ENCODE measurements at places on chromosomes 7 and 10. TPM values are rescaled to one million over a fixed set of nuclear protein-coding genes. Genes with fewer than 3 reads are reported as not detected.

GRCh38 chr7:40475681-40475982, 340.8 kb downstream of the SUGCT start:
- no peaks in the 10 kb centered on the region for H3K36me3 ChIP-seq
- no peak overlapping the region for H3K27ac ChIP-seq
- no peaks in the 10 kb centered on the region for H3K27me3 ChIP-seq
- H3K4me1 ChIP-seq: no peaks in the 10 kb centered on the region

DNA sequence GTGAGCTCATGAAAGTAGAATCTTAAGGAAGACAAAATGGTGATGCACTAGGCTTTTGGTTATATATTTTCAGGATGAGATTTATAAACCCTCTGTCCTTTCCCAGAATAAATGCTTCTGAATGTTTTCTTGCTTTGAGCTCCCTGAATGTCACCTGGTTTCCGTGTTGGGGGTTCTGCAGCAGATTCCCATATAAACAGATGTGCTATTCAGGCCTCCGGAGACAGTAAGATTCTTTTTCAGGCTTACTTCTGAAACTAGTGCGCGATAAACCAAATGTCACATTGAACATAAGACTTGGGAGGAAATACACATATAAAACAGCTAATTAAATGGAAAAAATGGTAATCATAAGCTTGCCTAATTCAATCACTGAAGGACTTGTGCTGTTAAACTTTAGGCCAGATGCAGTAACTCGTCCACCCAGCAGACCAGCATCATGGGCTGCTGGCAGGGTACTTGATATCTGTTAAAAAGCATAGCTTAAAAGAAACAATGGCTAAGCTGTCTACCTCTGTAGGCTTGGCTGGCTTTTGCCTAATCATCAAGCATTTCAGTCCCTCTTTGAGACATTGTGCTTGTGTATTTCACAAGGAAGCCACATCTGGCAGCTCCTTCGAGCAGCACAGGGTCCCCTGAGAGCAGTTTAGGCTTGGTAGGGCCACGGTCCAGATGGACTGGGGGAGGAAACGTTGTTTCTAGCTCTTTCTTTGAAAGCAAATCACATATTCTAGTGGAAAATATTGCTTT, 281.2 kb upstream of the KIAA1217 start:
- DNase-seq: no peak
- no peaks in the 10 kb centered on the region for H3K27me3 ChIP-seq
- no peaks in the 10 kb centered on the region for H3K36me3 ChIP-seq
- no peaks in the 10 kb centered on the region for H3K4me1 ChIP-seq
- H3K4me3 ChIP-seq: no peak overlapping the region

DNA sequence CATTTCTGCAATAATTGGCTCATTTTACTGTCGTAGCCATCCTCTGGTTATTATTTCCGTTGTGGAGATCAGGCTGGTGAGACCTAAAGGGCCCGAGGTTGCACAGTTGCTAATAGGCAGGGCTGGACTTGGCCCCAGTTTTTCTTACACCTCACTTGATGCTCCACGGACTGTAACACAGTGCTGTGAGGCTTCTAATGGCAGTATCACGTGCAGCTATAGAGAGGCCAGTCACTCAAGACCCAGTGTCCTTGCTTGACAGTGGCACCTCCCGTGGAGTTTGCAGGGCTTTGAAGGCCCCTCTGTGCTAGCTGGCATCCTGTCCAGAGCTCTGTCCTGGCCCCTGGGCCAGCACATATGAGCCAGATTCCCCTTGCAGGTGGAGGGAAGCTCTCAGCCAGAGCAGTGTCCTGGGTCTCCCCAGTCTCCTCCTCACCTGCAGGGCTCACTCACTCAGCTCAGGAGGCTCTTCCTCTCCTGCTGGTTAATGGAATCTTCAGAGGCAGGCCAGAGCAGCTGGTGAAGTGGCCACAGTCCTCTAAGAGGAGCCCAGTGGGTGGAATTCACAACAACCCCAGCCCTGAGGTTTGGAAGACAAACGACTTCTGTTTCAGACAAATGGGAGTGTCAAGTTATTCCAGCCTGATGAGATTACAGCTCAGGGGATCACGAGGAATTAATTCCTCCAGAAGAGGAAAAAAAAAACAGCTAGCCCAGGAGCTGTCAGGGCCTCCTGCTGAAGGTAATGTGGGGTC, 114.2 kb upstream of the FAM180A start:
- no peak overlapping the region for H3K27ac ChIP-seq
- no peak for DNase-seq
- H3K27me3 ChIP-seq: no peaks in the 10 kb centered on the region
- H3K36me3 ChIP-seq: no peaks in the 10 kb centered on the region
- no peak overlapping the region for H3K4me3 ChIP-seq

DNA sequence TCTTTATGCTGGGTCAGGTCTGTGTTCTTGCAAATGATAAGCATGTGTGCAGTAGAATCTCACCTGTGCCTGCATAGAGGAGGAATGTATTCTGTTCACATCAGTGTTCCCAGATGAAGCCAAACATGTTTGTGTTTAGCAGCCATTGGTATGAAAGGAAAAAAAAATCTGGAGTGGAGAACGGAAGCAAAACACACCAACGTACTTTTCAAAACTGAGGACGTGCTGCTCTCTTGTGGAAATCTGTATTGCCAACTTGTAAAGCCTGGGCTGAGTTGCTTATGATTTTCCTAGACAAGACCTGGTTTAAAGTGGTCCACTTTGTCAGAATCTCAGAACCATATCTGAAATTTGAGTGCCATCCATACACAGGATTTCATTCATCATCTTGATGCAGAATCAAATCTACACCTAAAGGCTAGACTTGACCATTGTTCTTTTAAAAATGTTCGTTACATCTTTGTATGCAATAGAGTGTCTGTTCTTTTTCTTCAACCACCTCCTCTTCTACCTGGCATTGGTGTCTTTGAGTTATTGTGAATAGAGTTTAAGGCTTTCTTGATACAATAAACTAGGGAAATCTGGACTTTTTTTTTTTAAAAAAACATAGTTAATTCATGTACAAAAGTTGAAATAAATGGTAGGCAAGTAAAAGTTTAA, 367.7 kb downstream of the PHF14 start:
- H3K36me3 ChIP-seq: no peaks in the 10 kb centered on the region
- no peaks in the 10 kb centered on the region for H3K27me3 ChIP-seq
- no peak for DNase-seq
- no peak overlapping the region for H3K4me3 ChIP-seq
- H3K4me1 ChIP-seq: no peaks in the 10 kb centered on the region

- H3K4me3 ChIP-seq: no peak overlapping the region
- no peaks in the 10 kb centered on the region for H3K4me1 ChIP-seq
- H3K36me3 ChIP-seq: no peaks in the 10 kb centered on the region
- DNase-seq: no peak
Observed at GRCh38 chr7:94405506-94405905, 10.8 kb downstream of the COL1A2 start.

DNA sequence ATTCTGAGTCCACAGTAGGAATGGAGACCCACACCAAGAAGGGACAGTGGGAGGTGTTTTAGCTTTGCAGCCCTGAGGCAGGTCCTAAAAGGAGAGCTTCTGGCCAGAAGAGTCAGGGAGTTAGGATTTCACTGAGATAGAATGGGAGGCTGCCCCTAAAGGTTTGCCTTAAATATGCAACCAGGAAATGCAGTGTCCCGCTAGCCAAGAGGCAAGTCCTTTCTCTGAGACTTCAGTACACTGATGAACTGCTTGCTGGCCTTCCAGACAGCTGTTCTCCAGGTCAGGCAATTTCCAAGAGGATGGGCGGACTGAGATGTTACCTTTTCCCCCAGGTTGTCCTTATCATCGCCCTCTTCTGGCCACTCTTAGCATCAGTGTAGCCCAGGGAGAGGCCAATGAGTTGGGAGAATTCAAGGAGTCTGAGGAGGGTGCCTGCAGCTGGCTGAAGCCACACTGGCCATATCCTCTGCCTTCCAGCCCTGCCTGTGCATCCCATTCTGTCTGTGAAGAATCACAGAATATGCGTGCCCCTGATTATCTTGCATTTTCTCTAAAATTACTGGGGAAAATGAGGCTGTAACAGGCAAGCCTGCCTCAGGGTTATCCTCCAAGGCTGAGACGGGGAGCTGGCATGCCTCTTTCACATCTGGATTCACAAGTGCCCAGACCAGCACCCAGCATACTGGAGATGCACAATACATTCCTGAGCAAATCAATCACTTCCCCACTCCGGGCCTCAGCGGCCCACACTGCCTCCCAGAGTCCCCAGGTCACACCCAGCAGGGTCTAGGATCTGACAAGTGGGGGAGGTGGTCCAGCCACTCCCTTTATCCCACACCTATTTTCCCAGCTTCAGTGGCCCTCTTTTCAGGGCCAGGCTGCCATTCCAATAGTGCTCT, 2.4 kb downstream of the TLL2 start:
- no peaks in the 10 kb centered on the region for H3K36me3 ChIP-seq
- DNase-seq: no peak
- H3K27me3 ChIP-seq: peaks cover 9% of the 10 kb centered on the region
- H3K4me3 ChIP-seq: no peak overlapping the region
- H3K4me1 ChIP-seq: peaks cover 20% of the 10 kb centered on the region

Gene AKR1C2
- total RNA-seq: not detected

Gene FAM221A
- 5.7 TPM for total RNA-seq

DNA sequence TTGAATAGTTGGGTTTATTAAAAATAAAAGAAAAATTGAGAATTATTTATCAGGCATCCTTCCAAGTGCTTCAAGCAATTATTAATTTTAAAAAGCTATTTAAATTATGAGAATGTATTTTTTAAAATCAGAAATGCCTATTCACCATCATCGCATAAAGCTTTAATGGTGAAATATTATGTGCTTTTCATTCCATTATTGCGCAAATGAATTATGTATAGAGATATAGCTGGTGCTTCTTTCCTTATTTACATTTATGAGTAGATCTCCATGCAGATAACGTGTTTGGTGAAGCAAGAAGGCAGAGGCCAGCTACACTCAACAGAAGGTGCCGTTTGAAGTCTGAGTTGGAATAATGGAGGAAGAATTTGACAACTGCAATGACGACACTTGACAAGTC, 549.1 kb upstream of the DPP6 start:
- H3K27me3 ChIP-seq: no peaks in the 10 kb centered on the region
- DNase-seq: no peak
- no peaks in the 10 kb centered on the region for H3K36me3 ChIP-seq
- H3K4me3 ChIP-seq: no peak overlapping the region
- H3K27ac ChIP-seq: no peak overlapping the region

GRCh38 chr10:23981520-23982309, 227.2 kb upstream of the KIAA1217 start:
- H3K4me3 ChIP-seq: no peak overlapping the region
- no peaks in the 10 kb centered on the region for H3K27me3 ChIP-seq
- H3K36me3 ChIP-seq: no peaks in the 10 kb centered on the region
- H3K4me1 ChIP-seq: no peaks in the 10 kb centered on the region
- H3K27ac ChIP-seq: no peak overlapping the region

- no peak for DNase-seq
- no peaks in the 10 kb centered on the region for H3K36me3 ChIP-seq
- H3K27ac ChIP-seq: no peak overlapping the region
Observed at GRCh38 chr7:135232720-135233119, 918 bp upstream of the STRA8 start.

Gene CFAP69
- not detected for total RNA-seq

Gene TIMM23
- total RNA-seq: 27.3 TPM

DNA sequence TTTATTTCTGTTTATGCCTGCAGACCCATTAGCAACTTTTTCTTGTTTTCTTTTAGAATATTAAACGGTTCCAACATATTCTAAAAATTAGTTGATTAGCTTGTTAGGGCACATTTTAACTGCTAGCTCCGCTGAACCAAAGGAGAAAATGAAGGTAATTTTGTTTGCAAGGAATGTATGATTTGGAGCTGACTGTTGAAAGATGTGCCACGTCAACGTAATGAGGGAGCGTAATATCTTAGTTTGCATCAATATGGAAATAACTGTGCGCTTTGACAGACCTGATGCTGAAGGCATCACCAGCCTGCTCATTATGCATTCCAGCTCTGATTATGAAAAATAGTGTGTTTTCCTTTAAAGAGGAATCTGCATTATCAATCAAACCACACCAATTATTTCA, 102.0 kb upstream of the CTBP2 start:
- H3K27ac ChIP-seq: no peak overlapping the region
- H3K4me1 ChIP-seq: no peaks in the 10 kb centered on the region
- DNase-seq: no peak
- H3K27me3 ChIP-seq: no peaks in the 10 kb centered on the region
- no peaks in the 10 kb centered on the region for H3K36me3 ChIP-seq

- no peak for DNase-seq
- H3K4me3 ChIP-seq: no peak overlapping the region
- no peaks in the 10 kb centered on the region for H3K4me1 ChIP-seq
- H3K27me3 ChIP-seq: no peaks in the 10 kb centered on the region
Observed at GRCh38 chr10:112797855-112798254, 152.2 kb upstream of the TCF7L2 start.

Gene CPVL
- 11.6 TPM for total RNA-seq

- no peak overlapping the region for H3K27ac ChIP-seq
- no peaks in the 10 kb centered on the region for H3K36me3 ChIP-seq
- H3K27me3 ChIP-seq: no peaks in the 10 kb centered on the region
- H3K4me1 ChIP-seq: no peaks in the 10 kb centered on the region
- no peak for DNase-seq
Observed at GRCh38 chr10:15472008-15472407, 100.9 kb upstream of the FAM171A1 start.

DNA sequence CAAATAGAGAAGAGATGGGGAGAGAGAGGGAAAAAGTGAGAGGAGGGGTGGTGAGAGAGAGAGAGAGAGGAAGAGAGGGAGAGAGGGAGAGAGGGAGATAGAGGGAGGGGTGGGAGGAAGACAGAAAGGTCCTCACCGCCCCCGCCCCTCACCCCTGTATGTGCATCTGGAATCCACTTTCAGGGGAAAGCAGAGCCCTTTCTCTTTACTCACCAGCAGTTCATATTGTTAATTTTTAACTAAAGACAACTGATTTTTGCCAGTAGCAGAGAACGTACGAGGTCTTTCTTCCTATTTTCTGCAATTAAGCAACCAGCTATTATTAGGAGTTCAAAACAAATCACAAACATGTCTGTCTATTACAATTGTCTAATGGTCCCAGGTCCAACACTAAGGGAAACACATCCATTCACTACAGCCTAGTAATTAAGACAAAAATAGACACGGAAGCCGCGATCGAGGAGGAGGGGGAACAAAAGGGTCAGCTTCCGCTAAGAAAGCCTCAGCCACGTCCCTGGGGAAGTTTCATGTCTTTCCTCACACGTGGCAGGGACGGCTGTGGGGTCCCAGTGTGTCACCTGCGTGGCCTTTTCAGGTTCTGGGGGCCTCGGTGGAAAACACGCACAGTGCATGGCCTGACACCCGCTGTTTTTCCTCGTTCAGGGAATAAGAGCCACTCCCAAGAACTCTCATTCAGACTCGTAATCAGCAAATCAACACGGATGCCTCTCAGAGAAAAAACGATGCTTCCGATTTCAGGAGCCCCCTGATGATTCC, 572.0 kb downstream of the PTPRN2 start:
- no peaks in the 10 kb centered on the region for H3K36me3 ChIP-seq
- no peak overlapping the region for H3K4me3 ChIP-seq
- no peak for DNase-seq
- H3K27ac ChIP-seq: no peak overlapping the region
- H3K27me3 ChIP-seq: no peaks in the 10 kb centered on the region

Gene ZNF282
- 22.2 TPM for total RNA-seq

- no peaks in the 10 kb centered on the region for H3K27me3 ChIP-seq
- no peak for DNase-seq
- H3K27ac ChIP-seq: no peak overlapping the region
- H3K36me3 ChIP-seq: no peaks in the 10 kb centered on the region
Observed at GRCh38 chr10:112961609-112962008, 11.6 kb downstream of the TCF7L2 start.

- H3K4me3 ChIP-seq: no peak overlapping the region
- H3K36me3 ChIP-seq: no peaks in the 10 kb centered on the region
- H3K4me1 ChIP-seq: no peaks in the 10 kb centered on the region
- H3K27ac ChIP-seq: no peak overlapping the region
- peaks cover 5% of the 10 kb centered on the region for H3K27me3 ChIP-seq
Observed at GRCh38 chr7:143416565-143417149, 8.0 kb upstream of the EPHA1 start.
